Stimulated activated CD4-positive, alpha-beta T cell treated with anti-CD3 and anti-CD28 coated beads, Interleukin-2, amount 100 ng/mL, for 24 hours (primary cell): ENCODE measurements at places on chromosomes 1 and 21.

GRCh38 chr1:236013330-236013729 is 51.6 kb downstream of the NID1 start:
- DNase-seq: no peak

DNA sequence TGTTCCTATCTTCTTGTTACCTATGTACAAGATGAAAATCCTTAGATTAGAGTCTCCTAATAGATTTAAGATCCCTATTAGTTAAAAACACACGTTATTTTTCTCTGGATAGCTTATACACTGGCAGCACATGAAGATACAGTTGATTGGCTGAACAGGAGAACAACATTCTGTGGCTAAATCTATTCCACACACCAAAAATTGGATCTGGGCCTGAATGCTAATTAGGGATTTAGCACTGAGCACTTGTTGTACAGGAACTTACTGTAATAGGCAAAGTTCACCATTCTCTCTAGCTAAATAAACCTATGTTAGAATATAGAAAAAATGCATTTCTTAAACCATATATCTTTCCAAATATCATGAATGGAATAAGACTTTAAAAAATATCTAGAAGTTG is 117.1 kb upstream of the PTGFR start:
- DNase-seq: no peak

DNA sequence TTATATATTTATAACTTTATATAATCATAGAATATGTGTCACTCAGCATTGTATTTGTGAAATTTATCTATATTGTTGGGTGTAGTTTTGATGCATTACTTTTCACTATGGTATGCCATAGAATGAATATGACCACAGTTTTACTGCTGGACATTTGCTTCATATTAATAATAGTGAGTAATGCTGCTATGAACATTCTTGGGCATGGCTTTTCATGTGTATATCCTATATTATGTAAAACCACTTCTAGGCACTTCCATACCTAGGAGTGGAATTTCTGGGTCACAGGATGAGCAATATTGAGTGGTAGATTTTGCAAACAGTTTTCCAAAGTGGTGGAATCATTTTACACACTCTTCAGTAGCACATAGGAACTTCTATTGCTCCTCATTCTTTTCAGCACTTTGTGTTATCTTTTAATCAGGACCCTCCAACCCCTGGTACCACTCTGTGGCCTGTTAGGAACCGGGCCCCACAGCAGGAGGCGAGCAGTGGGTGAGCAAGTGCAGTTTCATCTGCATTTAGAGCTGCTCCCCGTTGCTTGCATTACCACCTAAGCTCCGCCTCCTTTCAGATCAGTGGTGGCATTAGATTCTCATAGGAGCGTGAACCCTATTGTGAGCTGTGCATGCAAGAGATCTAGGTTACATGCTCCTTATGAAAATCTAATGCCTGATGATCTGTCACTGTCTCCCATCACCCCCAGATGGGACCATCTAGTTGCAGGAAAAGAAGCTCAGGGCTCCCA is 56.0 kb upstream of the CNIH3 start:
- DNase-seq: no peak

GRCh38 chr1:54417123-54417522 is 10.9 kb upstream of the SSBP3 start:
- DNase-seq: no peak

DNA sequence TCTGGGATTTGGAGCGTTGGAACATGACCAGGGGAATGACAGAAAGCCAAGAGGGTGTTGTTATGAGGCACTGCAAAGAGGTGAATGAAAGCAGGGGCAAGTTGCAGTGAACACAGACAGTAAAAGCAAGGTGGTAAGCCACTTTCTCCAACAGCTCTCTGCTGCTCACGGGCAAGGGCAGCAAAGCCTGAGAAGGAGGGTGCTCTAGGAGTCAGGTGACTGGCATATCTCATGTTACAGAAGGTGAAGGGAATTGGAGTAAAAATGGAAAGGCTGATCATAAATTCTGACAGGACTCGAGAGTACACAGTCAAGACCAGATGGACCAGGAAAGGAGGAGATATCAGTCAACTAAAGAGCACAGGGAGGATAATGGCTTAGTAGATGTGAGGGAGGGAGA is 14.5 kb downstream of the VAV3 start:
- no peak for DNase-seq

DNA sequence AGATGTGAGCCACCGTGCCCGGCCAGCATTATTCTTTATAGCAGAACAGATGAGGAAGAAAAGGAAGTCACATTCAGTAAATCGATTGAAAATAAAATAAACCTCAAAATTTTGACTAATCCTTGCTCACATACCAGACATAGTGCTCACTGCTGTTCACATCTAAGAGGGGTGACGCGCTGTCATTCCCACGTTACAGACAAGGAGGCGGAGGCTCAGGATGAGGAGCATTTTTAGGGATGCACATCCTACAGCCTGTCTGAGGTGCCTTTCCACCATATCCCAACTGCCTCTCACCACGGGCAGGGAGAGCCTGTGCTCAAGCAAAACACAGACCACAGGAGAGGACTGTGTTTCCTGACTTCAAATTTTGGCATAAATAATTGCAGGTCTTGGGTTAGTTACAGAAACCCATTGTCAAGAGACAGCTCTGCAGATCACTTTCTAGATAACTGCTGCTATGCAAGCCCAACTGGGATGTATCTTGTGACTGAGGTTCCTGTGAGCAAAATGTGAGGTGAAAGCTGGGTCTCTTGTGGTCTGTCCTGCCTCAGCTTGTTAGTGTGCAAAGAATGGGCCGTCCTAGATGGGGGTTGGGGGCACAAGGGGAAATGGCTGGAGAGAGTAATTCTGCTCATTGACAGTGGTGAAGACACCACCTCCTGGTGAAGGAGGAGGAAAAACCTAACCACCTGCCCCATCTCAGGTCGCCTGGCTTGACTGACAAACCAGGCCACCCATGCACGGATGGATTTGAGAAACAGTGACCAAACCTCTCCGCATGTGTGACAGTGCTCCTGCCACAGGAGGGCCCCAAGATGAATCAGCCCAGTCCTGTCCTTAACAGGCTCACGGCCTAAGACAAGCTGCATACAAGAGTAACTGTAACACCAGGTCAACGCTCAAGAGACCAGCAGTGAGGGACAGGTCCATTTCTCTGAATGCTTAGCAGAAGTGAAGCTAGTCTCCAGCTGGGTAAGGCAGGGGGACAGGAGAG is 8.2 kb downstream of the TNN start:
- DNase-seq: no peak

- DNase-seq: no peak
Measured at GRCh38 chr1:56000424-56000823, 578.9 kb downstream of the PLPP3 start.
